ENCODE measurements at places on chromosomes 6 and 20.

DNA sequence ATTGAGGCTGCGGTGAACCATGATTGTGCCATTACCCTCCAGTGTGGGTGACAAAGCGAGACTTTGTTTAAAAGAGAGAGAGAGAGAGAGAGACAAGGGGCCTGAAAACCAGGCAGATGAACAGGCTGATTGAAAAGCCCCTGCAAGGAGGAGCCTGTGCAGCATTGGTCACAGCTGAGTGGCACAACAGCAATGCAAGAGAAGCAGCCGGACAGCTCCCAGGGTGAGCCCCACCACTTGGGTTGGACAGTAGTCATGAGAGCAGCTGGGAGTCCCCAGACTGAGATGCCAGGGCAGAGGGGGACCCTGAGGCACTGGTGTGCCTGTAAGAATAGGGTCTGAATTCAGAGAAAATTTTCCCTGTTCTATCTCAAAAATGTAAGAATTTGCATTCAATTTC, 10.2 kb downstream of the DNPH1 start:
- no peak for DNase-seq

DNA sequence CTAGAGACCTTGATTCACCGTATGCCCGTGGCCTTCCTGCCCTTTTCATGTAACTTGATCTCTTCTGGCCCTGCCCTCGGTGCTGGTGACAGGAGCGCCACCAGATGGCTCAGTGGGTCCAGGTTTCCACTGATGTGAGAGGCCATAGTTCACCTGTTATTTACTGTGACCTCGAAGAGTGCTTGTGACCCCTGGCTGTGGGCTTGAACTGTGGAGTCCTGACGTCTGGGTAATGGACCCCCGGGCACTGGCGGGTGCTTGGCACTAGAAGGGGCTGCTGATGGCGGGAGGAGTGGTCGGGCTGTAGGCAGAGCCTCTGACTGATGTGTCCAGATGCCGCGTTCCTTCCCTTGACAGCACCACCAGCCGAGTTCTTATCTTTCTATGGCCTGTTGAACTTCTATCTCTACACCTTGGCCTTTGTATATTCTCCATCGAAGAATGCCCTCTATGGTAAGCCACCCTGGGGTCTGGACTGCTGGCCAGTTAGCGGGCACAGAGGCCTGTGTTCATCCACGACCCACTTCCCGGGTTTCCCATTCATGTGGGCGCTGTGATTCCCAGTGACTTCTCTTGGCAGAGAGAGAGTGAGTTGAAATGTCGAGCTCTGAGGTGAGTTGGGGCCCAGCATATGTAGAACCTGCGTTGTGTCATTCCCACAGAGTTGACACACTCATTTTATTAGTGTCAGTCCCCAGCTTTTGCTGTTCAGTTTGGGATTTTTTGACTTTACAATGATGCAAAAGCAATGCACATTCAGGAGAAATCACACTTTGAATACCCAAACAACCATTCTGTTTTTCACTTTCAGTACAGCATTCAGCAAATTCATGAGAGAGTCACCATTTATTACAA, 14.9 kb downstream of the DYNLT1 start:
- no peak for DNase-seq

DNA sequence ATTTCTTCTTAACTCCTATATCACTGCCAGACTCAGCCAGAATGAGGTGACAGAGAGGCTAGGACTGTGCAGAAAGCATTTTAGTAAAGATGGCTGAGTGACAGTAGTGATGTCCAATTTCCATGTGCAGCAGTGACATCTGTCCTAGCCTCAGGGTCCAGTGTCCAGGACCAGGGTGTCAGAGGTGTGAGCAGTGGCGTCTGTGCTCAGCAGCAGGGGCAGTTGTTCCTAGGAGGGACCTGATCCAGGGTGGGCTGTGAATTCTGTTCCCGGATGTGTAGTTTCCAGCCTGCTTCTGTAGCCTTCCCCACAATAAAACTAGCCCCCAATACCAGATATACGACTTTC, 6.0 kb downstream of the HLA-B start:
- no peak for DNase-seq

DNA sequence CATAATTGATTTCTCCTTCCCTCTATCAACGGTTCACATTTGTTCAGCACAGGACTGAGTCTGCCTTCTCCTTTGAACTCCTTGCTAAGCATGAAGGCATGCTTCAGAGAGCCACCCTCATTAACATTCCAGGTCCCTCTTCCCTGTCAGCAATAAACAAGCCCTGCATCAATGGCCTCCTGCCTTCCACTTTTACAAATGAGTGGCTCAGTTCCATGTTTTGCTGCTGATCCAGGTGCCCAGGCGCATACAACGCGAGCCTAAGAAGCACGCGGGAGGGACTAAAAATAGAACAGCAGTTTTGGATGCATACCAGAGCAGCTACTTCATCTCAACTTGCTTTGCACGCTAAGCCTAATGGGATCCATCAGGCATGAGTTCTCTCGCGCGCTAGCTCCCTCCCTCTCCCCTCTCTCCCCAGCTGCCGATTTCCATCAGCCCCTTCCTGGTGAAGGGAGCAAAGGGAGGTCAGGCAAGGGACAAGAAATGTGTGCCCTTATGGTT, 53.4 kb downstream of the TRAF3IP2 start:
- peak; percentile 98 for DNase-seq

- DNase-seq = no peak
These were observed 81.2 kb downstream of the PLCB1 start for GRCh38 chr20:8213270-8213669.
